ENCODE measurements at places on chromosomes 2 and 18. TPM values are rescaled to one million over a fixed set of nuclear protein-coding genes. Genes with fewer than 3 reads are reported as not detected.
A peak's percentile ranks its signal among the peaks of the same experiment; 100 is the strongest.

- no peak for DNase-seq
Measured at GRCh38 chr2:113124181-113124961, 3.0 kb upstream of the IL1RN start.

- no peak for DNase-seq
Measured at GRCh38 chr18:9405130-9405529, 70.2 kb upstream of the RALBP1 start.

DNA sequence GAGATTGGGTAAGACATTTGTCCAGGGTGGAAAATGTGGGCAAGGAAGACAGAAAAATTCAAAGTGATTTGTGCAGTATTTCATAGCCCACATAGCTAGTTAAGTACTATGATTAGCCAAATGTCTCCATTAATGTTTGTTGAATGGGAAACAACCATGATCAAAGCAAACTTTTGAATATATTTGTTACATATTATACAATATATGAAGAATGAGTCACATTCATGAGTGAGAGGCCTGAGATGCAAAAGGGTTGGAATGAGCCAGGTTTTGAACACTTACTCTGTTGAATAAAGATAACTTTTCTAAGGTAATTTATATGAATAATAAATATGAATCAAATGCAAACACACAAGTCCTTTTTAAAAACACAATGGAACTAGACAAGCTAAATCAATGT is 984.5 kb upstream of the CDH2 start:
- DNase-seq = no peak

The CKAP2L gene
- total RNA-seq = 10.3 TPM

The HEATR5B gene
- total RNA-seq = 22.2 TPM

The CCL20 gene
- not detected for total RNA-seq

DNA sequence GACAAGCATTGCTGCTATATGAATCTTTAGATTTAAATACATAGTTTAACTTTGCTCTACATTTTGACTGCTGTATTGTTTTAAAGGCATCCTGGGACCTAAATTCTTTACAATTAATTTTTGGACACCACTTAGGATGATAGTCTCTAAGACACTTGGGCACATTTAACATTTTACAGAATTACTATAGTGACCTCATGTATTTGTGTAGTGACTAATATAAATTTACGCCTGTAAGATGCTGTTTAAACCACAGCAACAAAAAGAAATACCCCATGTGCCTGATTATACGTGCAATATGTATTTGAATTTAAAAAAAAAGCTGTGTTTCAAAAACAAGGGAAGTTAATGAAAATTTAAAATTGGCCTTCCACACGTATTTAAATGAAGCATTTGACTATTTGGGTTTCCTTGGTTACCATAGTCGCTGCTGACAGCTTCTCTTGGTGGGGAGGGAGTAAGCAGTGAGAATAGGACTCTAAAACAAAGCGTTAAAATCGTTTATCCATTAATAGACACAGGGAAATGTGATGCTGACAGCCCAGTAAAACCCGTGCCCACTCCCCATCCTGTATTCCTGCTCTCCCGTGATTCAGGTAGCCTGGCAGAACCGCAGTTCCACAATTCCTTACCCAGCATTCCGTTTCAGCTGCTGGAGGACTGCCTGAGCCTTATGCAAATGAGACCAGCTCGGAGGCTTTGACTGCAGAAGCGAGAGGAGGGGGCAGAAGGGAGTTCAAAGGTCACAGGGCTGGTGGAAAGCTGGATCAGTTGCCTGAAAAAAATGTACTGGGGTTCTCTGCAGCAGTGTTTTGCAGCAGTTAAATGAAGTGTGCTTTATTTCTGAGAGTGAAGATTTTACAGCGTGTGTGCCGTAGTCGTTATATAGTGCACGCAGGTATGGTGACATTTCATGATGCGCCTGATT is 104.3 kb downstream of the CSRNP3 start:
- DNase-seq = peak; percentile 53

The TMEM198 gene
- total RNA-seq = 8.2 TPM

The GALM gene
- 46.3 TPM for total RNA-seq

GRCh38 chr18:24398540-24398939 is 916 bp upstream of the OSBPL1A start:
- no peak for DNase-seq

DNA sequence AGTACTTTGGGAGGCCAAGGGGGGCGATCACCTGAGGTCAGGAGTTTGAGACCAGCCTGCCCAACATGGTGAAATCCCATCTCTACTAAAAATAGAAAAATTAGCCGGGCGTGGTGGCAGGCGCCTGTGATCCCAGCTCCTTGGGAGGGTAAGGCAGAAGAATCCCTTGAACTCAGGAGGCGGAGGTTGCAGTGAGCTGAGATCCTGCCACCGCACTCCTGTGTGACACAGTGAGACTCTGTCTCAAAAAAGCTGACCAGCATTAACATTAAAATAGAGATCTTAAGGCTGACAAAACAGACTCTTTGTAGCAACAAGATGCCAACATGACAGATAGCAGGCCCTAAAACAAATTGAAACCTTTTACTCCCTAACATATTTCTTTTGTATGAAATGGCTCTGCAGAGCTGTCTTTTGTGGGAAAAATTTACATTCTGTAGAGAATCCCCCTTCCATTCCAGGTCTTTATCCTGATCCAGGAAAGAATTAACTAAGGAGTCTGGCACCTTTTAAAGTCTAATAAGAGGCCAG is 213.9 kb downstream of the RAB3GAP1 start:
- no peak for DNase-seq

The PKDCC gene
- total RNA-seq = 335 TPM

DNA sequence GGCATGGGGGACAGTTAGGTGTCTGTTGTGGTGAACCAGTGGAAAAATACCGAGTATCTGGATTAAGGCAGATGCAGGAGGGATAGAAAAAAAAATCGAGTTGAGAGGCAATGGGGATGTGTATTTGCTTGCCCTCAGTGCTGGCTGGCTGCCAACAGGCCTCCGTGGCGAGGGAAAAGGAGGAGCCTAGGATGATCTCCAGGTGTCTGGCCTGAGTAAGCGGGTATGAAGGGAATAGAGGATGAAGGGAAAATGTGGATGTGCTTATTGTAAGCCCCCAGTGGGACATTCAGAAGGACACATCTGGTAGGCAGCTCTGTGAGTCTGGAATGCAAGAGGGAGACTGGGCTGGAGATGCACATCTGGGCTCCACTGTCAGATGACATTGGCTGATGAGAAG is 22.8 kb downstream of the KCNS3 start:
- no peak for DNase-seq

DNA sequence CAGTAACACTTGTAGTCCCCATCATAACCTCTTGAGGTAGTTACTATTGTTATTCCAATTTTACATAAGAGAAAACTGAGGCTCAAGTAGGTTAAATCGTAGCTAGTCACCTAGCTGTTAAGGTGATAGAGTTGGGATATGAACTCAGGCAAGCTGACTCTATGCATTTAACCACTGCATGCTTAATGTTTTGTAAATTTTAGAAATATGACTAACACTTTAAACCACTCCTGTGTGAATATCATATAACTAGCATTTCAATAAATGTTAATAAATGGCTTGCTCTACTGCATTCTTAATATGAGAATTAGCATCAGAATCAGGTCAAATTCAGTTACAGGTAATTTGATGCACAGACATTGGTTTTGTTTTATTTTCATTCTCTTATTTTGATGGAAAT is 35.6 kb upstream of the CREB1 start:
- DNase-seq = no peak

- no peak for DNase-seq
Measured at GRCh38 chr18:46028536-46028891, 43.5 kb downstream of the PSTPIP2 start.

- DNase-seq = no peak
Measured at GRCh38 chr2:36397728-36398413, 42.3 kb downstream of the CRIM1 start.

DNA sequence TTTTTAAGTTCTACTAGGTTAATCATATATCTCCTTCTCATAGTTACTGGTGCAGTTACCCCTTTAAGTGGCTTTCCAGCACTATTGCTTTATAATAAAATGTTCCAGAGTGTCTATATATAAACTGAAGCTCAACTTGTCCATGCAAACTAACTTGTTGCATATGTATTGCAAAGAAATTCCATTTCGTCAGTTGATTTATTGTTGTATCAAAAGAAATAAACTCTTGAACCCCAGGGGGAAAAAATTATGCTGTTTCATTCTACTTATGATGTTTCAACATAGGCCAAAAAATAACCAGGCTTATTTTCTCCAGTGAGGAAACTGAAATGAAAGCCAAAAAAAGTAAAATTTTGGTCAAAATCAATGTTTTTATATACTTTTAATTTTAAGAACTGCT is 491.9 kb downstream of the NR4A2 start:
- DNase-seq = no peak

The GATA6 gene
- total RNA-seq = 112 TPM

GRCh38 chr2:239051891-239052445 is 204.1 kb downstream of the TWIST2 start:
- DNase-seq = no peak

GRCh38 chr2:64837925-64838641 is 151.1 kb upstream of the SLC1A4 start:
- DNase-seq = no peak

The HRH4 gene
- total RNA-seq = not detected

The CENPA gene
- total RNA-seq = 10.7 TPM

- no peak for DNase-seq
Measured at GRCh38 chr2:213149294-213149875, 2.0 kb downstream of the IKZF2 start.

Measured in progenitor cell of endocrine pancreas (in vitro differentiated cells).